ENCODE measurements at places on chromosomes 13 and 19.

DNA sequence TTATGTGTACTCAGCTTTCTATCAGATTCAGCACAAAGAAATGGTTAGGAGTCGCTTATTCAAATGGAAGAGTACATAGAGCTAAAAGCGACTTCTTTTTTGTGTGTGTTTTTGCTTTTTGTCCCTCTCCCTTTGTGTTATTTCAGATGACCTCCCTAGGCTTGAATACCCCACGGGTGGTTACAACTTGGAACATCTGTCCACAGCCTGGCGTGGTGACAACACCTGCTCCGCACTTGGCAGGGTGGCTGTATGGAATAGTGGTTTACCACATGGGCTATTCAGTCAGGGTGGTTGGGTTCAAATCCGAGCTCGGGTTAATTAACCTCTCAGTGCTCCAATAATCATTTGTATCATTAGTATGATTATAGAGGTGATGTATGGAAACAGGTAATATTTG is 151.6 kb upstream of the FREM2 start:
- DNase-seq, result no peak

GRCh38 chr19:10601999-10602329 is 14.9 kb upstream of the AP1M2 start:
- DNase-seq, result no peak

DNA sequence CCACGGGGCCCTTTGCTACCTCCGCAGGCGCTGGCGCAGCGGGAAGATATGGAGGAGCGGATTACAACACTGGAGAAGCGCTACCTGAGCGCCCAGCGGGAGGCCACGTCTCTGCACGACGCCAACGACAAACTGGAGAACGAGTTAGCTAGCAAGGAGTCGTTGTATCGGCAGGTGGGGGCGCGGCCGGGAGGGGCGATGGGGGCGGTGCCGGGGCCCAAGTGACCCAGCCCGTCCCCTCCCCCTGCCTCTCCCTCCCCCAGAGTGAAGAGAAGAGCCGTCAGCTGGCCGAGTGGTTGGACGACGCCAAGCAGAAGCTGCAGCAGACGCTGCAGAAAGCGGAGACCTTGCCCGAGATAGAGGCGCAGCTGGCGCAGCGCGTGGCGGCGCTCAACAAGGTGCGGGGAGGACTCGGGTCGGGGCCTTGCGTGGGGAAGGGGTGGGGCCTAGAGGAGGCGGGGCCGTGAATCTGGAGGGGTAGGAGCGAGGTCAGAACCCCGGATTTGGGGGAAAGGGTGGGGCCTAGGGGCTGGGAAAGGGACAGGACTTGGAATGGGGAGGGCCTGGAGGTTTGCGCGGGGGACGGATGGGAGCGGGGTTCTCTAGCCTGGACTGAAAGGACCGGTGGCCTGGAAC is 13.7 kb downstream of the PPFIA3 start:
- no peak for DNase-seq

DNA sequence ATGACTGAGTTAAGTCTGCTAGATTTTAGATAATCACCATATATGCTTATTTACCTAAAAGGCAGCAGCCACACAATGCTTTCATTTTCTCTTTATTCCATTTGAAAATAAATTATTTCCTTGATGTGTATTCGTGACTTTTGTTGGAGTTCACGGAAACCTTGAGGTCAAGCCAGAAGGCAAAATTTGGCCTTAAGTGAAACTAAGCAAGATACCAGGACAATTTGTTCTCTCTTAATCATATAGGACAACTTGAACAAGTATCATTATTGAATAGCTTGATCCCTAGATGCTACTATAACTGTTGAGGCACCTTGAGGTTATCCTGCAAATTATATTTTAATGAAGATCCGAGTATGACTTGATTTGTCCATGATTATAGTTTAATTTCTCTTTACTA is 429.2 kb upstream of the DACH1 start:
- DNase-seq, result no peak

DNA sequence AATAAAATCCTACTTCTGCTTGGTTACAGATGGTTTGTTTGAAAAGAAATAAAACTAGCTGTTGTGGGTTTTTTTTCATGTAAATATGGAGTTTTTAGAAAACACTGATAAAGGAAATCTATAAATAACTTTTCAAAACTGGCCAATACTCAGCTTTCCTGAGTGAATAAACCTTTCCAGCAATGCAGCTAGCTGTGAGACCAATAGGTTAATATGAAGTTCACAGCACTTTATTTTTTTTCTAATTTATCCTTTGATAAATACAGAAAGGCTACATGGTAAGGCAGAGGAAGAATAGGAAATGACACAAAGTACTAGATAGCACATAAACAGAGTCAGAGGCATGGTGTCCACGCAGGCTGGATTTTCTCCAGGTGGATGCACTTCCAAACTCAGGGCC is 154.0 kb downstream of the COG6 start:
- no peak for DNase-seq

DNA sequence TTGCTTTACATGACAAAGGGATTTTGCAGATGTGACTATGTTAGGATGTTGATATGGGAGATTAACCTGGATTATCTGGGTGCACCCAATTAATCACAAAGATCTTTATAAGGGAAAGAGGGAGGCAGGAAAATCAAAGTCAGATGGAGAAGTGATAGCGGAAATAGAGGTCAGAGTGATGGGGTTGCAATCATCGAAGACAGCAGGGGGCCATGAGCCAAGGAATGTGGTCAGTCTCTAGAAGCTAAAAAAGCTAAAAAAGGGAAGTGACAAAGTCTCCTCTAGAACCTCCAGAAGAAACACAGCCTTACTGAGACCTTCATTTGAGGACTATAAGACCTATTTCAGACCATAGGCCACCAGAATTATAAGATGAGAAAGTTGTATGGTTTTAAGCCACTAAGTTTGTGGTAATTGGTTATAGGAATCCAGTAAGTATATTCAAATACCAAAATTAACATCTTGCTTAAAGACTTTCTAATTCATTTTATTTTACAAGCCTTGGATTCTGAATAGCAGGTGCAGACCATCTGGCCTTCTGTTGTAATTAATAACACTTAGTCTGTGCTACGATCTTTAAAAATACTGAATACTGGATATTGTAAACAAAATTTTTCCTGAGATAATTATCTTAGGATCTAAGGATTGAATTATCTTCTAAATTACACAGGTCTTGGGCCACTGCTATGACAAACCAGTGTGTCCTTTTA is 493.4 kb upstream of the PCDH20 start:
- no peak for DNase-seq

GRCh38 chr19:45047188-45047797 is 8.4 kb downstream of the CLASRP start:
- DNase-seq, result no peak

DNA sequence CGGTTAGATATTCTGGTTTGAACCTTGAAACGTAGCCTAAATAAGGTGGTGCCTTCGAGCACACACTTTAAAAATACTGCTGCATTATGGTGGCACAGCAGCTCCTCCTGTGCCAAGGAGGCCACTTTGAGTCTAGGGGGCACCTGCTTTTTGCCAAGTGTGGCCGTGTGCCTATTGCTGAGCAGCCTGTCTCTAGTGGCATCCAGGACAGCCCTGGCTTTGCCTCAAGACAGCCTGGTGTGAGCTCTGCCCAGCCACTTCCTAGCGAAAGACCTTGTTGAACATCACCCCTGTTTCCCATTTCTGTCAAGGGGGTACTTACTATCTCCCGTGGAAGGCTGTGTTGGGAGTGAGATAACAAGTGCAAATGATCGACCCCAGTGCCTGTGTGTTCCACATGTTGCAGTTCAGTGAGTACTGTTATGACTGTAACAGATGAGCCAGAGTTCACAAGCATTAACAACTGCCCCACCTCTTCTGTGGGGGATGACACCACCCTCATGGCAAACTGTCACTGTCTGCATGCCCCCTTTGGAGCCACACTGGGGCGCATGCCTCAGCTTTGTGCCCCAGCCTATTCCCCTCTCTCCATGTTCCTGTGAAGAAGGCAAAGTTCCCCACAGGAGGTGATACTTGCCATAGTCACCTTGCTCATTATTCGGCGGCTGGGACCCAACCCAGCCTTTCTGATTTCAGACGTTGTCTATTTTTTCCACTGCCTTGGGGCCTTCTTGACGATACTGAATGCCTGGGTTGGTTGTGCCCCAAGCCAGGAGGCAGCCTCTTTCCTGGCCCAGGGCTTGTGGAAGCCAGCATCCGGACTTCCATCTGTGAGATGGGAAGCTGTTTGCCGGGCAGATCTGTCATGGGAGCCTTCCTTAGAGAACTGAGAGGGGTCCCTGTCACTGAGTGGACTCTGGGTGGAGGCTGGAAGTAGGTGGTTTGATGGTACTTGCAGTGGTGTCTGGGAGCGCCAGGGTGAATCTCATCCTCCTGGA is 5.4 kb downstream of the GATAD2A start:
- no peak for DNase-seq

- DNase-seq, result no peak
Measured at GRCh38 chr19:18672606-18673337, 10.7 kb upstream of the CRTC1 start.

DNA sequence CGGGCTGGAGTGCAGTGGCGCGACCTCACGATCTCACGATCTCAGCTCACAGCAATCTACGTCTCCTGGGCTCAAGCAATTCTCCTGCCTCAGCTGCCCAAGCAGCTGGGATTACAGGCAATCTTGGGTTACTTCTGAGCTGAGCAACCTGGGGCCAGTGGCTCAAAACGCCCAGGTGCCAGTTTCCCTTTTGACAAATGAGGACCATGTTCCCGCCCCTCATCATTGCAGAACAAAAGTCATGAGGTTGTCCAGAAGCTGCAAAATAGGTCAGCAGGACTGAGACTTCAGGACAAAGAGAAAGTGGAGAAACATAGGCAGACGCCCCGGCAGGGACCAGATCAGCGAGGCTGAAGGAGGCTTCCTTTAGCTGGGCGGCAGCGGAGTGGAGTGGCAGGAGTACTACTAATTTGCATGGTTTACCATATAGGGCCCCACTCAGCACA is 3.3 kb upstream of the ADGRE5 start:
- DNase-seq, result no peak

GRCh38 chr13:73748404-73748803 is 385.8 kb downstream of the KLF12 start:
- no peak for DNase-seq

- no peak for DNase-seq
Measured at GRCh38 chr19:39563408-39563807, 23.4 kb upstream of the EID2 start.

GRCh38 chr19:55175117-55175867 is 4.8 kb downstream of the SYT5 start:
- no peak for DNase-seq

DNA sequence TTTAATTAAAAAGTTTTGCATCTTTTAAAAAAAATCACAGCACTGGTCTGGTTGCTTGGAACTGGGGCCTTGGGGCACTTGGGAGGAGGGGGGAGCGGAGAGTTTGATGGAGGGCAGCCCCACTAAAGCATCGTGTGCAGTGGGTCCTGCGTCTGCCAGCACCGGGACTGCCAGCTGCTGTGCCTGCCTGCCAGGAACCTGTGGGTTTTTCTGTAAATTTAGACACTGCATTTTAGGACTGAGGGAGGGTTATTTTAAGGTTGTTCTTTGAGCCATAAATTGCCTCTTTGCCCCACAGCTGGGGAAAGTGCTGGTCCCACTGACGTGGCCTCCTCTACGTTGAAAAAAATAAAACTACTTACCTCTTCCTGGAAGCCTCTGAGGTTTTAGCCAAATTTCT is 2.9 kb downstream of the KLF2 start:
- no peak for DNase-seq

DNA sequence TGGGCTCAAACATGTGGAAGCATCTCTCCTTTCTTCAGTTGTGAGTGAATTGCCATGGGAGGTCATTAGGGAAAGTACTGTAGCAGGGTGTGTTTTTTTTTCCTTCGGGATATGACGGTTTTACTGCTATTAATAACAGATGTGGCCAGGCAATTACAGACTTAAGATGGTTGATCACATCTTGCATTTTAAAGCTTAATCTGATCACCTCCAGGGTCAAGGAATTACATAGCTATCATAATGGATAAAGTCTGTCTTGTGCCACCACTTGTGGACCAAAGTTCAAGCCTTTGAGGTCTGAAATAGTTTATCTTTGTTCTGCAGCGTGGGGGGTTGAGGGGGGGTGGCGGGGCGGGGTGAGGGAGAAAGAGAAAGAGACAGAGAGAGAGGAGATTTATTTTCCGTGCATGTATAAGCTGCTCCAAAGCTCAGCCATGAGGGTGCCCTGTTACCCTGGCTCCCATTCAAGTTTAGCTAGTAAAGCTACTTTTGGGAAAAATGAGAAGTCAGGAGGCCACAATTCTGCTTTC is 5.5 kb upstream of the SERP2 start:
- no peak for DNase-seq

DNA sequence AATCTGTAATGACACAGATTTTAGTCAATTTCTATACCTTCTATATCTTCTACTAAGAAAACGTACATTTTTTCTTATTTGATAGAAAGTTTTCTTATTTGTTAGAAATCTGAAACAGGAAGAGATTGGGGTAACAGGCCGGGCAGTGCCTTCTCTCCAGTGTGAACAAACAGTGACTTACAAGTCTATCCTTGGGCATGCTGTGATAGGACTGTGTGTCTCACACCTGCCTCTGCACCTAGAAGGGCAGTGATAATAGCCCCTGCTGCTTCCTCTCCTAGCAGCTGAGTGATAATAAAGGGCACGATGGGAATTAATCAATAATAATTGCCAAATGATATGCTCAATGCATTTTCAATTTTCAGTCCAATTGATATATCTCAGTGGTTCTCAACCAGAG is 1.4 kb downstream of the TMEM272 start:
- no peak for DNase-seq
